ENCODE measurements at places on chromosomes 7 and 10. TPM values are rescaled to one million over a fixed set of nuclear protein-coding genes. Genes with fewer than 3 reads are reported as not detected.

Gene AKR1E2
- 7.8 TPM for polyA plus RNA-seq

Gene CEP55
- polyA plus RNA-seq: 5.7 TPM

Gene PRLHR
- polyA plus RNA-seq: 0.54 TPM

Gene VGF
- 58.2 TPM for polyA plus RNA-seq

Gene KLF6
- 47.9 TPM for polyA plus RNA-seq

Gene IFRD1
- polyA plus RNA-seq: 61.0 TPM

Gene SUFU
- 27.0 TPM for polyA plus RNA-seq

Gene FOXI2
- 0.06 TPM for polyA plus RNA-seq

Gene RSPH10B2
- 8.6 TPM for polyA plus RNA-seq

Gene PTPRN2
- polyA plus RNA-seq: 69.9 TPM

Gene BLNK
- 5.1 TPM for polyA plus RNA-seq

GRCh38 chr7:72099784-72100183 lies 312.4 kb downstream of the CALN1 start:
- peak; percentile 13 for DNase-seq

- no peak for DNase-seq
Observed at GRCh38 chr10:5632446-5632845, 33.9 kb downstream of the ASB13 start.

- no peak for DNase-seq
Observed at GRCh38 chr10:46308666-46309450, 22.1 kb downstream of the ANTXRL start.

DNA sequence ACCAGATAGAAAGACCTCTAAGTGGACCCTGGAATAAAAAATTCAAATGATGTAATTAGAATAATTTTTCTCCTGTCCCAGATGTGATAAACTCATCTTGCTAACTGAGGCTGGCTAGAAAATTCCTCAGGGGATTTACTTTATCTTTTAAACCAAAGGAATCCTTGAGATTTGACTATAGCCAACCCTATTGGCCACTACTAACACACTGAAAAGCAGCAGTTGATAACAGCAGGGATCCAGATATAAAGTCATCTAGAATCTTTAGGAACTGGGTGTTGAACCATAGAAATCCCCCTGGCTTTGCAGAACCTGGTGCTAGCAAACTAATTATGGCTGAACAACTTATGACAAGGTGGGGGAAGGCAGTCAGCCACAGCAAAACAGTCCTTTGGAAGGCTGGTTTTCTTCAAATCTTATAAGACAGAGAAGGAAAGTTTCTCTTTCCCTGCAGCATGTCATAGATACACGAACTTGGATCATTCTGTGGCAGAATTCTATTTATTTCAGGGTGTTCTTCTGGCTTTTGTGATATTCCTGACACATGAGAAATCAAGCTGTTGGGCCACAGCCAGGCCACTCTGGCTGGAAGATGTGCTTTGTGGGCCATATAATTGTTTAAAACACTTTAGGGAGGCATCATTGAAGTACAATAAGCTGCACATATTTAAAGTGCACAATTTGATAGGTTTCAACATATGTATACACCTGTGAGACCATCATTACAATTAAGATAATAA lies 643.6 kb downstream of the SORCS3 start:
- peak; percentile 37 for DNase-seq

- no peak for DNase-seq
Observed at GRCh38 chr10:79045566-79046175, 23.1 kb upstream of the ZMIZ1 start.

- no peak for DNase-seq
Observed at GRCh38 chr7:101744588-101744987, 72.8 kb upstream of the CUX1 start.

DNA sequence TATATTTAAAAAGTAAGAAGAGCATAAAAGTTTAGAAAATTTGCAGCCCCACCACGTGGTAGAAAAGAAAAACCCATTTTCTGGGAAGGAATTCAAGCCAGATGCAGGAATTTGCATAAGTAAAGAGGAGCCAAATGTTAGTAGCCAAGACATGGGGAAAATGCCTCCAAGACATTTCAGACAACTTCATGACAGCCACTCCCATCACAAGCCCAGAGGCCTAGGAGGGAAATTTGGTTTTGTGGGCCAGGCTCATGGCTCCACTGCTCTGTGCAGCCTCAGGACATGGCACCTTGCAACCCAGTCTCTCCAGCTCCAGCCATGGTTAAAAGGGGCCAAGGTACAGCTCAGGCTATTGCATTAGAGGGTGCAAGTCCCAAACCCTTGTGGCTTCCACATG lies 411.9 kb downstream of the THSD7A start:
- no peak for DNase-seq
